ENCODE measurements at places on chromosomes 11 and 22.
A peak's percentile ranks its signal among the peaks of the same experiment; 100 is the strongest.

- DNase-seq, result no peak
These were observed 645 bp upstream of the GAS2L1 start for GRCh38 chr22:29305836-29306174.

GRCh38 chr11:128046213-128046612 is 541.1 kb downstream of the ETS1 start:
- DNase-seq, result no peak

GRCh38 chr11:71451596-71452198 is 1.3 kb upstream of the NADSYN1 start:
- no peak for DNase-seq

DNA sequence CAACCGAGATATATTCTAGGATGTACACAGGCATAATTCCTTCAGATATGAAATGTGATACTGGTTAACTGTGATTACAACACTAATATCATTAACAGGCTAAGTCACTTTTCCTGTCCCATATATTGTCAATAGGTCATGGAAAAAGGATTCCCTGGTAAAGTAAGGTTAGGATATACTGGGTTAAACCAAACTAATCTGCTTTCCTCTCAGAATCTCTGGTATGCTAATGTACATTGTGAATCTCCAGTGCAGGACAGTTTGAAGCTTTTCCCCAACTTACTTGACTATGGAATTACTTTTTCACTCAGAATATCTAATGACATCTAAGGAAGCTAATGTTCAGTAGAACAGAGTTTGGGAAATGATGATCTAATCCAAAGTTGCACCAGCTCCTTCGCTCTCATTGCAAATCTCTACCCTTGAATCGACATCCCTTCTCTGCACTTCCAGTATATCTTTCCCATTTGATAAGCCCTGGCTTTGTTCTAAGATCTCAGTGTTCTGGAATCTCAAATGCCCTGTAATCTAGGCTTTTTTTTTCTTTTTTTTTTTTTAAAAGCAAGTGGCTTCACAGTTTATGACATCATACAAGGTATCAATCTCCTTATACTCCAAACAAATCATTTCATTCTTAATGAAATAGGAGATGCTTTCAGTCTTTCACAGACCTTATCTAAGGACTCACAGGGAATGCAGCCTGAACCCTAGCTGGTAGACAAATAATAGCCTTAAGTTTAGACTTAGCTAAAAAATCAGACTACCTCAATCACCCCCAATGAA is 43.8 kb downstream of the COPB1 start:
- peak; percentile 66 for DNase-seq

GRCh38 chr11:78424334-78425270 is 7.0 kb upstream of the GAB2 start:
- peak; percentile 73 for DNase-seq

- DNase-seq, result no peak
These were observed 1.2 kb downstream of the KLHL35 start for GRCh38 chr11:75431533-75432525.

DNA sequence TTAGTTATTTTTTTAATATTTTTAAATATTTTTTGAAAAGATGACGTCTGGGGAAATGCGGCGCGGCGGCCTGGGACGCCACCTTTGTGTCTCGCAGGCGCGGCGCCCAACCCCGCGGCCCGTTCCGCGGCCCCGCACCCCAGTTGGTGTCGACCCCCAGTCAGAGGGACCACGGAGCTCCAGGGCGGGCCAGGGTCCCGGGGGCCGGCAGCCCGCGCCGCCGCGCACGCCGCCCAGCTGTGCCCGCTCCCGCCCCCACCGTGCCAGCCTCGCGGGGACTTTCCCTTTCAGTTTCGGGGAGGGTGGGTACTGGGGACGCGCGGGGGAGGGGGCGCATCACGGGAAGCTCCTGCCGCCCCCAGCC is 1.6 kb downstream of the CCND1 start:
- no peak for DNase-seq

DNA sequence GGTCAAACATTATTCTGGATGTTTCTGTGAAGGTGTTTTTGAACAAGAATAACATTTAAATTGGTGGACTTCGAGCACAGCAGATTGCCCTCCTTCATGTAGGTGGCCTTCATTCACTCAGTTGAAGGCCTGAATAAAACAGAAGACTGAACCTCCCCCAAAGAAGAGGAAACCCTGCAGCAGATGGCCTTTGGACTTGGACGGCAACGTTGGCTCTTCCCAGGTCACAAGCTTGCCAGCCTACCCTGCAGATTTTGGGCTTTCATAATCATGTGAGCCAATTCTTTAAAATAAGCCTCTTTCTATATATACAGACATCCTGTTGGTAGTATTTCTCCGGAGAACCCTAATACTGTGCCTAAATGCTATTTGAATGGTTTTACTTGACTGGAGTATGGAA is 432.2 kb upstream of the NARS2 start:
- no peak for DNase-seq

GRCh38 chr11:47499161-47499560 is 50.2 kb upstream of the RAPSN start:
- no peak for DNase-seq

DNA sequence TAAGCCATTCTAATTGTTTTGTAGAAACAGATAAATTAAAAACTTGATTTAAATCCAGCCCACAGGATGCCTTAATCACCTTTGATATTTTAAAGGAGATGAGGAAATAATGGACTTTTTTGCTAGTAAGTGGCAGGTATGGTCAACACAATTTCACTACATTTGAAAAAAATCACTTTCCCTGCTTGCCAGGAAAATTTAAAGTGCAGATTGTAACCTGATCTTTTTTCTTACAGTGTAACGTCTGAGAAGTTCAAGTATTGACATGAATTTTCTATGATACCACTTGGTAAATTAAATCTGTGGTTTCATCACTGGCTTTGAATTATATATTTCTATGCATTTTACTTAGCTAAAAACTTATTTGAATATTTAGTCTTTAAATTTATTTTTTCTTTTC is 65.3 kb downstream of the ARHGEF12 start:
- no peak for DNase-seq

GRCh38 chr22:48886604-48887393 is 940.9 kb downstream of the BRD1 start:
- no peak for DNase-seq

DNA sequence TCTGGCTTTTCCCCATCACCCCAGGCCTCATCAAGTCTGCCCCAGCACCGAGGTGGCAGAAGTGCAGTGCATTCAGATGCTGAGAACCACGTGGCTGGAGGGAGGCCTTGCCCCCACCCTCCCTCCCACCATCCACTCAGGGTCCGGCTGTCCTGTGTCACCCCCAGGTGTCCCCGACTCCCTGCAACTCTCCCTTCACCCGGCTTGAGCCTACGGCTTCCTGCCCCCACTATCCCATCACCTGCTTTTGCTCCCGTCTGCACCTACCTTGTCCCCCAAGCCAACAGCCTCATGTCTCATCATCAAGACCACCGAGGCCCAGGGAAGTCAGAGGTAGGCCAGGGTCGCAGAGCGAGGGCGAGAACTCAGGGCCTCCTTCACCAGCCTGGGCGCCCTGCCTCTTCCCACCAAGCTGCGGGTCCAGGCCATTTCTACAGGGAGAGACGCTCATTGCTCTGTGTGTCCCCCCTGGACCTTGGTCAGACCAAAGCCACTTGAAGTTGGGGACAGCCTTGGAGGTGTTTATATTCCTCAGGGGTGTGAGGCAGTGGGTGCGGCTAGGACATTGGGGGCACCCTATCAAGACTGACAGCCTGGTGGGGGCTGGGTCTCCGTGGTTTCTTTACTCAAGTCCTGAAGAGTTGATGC is 66.2 kb upstream of the CCND1 start:
- no peak for DNase-seq

GRCh38 chr11:73398721-73399120 is 22.5 kb downstream of the RELT start:
- DNase-seq, result no peak

DNA sequence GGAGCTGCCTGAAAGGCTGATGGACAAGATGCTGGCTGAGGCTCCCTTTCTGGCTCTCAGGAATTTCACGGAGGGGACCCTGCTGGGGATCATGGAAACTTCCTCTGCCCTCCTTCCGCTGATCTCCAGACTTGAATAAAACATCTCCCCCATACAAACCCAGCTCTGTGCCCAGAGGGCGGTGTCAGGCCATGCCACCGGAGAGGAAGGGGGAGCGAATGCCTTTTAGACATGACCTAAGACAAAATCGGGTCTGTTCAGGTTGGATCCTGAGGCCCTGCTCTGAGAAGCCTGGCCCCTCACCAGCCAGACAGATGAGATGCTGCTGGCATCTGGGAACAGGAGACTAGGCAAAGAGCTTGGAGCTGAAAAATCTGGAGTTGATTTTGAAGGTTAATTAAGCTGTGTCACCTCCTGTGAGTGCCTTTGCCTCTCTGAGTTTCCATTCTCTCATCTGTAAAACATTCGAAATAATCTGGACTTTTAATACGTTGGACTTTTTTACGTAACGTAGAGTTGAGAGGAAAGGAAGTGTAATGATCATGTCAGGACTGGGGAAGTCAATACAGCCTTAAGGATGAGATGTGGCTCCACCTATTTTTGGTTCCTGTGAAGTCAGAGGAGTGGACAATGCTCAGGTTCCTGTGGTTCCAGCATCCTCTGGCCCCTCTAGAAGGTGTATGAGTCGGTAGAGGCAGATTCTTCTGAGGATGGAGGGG is 163.6 kb downstream of the ST3GAL4 start:
- no peak for DNase-seq

DNA sequence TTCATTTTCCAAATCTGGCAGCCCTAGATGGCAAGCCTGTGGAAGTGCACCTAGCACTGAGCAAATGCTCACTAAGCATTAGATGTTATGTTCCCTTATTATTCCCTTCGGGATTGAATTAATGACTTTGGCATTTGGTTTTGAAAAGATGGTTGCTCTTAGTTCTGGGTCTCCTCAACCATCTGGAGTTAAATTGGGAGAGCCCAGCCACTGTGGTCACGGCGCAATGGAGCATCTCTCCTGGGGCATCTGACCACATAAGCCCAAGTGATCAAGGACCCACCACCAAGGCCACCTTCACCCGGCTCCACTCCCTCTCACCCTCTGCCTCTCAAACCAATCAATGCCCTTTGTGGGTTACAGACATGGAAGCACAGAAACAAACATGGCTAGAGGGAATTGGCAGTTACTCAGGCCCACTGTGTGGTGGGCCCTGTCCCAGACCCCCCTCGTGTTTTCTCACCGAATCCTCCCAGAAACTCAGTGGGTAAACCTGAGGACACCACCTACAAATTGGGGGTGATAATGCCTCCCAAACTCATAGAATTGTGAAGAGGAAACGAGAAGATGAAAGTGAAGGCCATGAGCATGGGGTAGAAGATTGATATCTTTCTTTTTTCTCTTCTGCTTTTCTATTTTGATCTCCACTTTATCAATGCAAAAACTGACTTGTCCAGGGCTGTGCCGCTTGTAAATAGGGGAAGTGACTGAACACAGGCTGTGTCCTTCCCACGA is 52.2 kb downstream of the IRAG1 start:
- DNase-seq, result no peak

DNA sequence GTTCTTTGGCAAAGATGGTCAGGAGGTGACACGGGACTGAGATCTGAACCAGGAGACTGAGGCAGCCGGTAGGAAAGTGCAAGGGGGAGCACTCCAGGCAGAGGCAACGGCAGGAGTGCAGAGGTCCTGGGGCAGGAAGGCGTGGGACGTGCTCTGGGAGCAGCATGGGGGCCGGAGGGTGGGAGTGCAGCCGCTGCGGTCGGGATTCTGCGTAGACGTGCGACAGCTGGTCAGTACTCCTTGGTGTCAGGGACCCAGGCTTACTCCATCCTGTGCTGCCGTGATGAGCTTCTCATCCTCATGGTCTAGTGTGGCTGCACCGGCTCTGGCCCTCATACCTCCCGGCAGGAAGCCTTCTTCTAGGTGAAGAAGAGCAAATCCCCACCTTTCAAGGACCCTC is 16.9 kb upstream of the TRMU start:
- DNase-seq, result no peak

DNA sequence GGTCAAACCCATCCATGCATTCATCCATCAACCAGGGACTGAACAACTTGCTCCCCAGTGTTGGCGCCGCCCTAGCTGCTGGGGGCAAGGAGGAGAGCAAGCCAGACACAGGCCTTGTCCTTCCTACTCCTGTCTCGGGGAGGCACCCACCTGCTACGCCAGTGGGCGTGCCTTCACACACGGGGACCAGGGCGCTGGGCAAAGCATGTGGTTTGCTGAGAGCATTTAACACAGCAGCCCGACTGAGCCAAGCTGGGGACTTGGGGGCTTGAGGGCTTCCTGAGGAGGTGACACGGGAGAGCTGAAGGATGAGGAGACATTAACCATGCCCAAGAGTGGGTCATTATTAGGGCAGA is 30.6 kb downstream of the CACNA1I start:
- no peak for DNase-seq

GRCh38 chr11:34339149-34340064 is 18.4 kb downstream of the ABTB2 start:
- DNase-seq, result no peak

DNA sequence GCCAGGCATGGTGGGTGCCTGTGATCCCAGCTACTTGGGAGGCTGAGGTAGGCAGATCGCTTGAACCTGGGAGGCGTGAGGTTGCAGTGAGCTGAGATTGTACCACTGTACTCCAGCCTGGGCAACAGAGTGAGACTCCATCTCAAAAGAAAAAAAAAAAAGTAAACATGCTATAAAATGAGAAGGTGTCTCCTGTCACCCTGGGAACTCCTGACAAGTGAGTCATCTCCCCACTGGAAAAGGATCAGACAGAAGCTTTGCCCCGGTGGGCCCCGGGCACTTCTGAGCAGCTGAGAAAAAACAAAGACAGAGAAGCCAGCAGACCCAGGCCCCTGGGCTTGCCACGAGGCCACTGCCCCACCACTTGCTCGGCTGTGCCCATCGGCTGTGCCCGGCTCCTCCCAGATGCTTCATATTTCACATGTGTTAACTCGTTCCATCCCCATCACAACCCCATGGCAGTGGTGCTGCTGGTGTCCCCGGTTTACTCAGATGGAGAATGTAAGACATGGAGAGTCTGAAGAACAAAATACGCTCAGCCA is 22.3 kb downstream of the TTLL1 start:
- DNase-seq, result peak; percentile 58

DNA sequence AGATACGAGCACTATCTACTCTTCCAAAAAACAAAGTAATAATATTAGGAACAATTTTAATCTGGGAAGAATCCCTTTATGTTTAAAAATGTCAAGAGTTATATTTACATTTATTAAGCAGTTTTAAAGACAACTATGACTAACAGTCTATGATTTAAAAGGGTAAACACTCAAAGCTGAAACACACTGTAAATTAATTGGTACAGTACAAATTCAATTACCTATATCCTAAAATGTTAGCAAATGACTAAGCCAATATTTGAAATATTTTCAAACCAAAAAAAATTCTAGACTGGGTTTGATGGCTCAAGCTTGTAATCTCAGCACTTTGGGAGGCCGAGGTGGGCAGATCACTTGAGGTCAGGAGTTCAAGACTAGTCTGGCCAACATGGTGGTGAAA is 36.0 kb upstream of the CHRNA10 start:
- DNase-seq, result no peak

GRCh38 chr11:92295175-92296137 is 70.8 kb downstream of the FAT3 start:
- DNase-seq, result peak; percentile 33

DNA sequence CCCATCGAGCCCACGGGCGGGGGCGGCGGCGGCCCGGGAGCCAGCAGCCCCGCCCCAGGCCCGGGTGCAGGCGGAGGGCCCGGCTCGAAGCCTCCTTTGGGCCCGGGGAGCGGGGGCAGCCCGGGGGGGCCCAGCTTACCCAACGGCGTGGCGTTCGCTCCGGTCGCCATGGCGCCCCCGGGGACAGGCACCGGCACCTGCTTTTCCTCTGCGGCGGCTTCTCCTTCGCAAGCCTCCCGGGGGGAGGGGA is 194 bp downstream of the SF1 start:
- no peak for DNase-seq
